ENCODE measurements at places on chromosomes 1 and 21.

- no peak for DNase-seq
Measured at GRCh38 chr1:147771226-147772125, 11.1 kb upstream of the GJA5 start.

GRCh38 chr1:19918057-19918456 is 5.4 kb downstream of the PLA2G2E start:
- DNase-seq, result peak; percentile 60

DNA sequence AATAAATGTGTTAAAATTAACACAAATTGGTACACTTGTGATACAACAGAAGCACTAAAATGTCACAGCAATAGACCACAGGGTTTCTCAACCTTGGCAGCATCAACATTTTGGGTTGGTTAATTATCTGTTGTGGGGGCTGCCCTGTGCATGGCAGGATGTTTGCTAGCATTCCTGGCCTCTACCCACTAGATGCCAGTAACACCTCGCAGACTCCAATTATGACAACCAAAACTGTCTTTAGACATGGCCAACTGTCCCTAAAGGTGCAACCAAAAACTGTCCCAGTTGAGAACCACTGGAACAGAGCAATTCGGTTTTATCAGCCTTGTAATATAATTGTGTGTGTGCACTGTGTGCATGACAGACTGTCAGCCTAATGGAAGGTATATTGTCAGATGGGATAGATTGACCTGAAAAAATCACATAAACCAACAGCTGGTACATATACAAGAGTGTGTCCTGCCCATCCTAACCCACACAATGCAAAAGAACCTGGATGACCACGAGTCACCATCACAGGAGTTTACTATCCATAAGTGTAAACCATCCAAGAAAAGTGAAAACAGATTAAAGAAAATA is 13.5 kb upstream of the ERG start:
- DNase-seq, result no peak

DNA sequence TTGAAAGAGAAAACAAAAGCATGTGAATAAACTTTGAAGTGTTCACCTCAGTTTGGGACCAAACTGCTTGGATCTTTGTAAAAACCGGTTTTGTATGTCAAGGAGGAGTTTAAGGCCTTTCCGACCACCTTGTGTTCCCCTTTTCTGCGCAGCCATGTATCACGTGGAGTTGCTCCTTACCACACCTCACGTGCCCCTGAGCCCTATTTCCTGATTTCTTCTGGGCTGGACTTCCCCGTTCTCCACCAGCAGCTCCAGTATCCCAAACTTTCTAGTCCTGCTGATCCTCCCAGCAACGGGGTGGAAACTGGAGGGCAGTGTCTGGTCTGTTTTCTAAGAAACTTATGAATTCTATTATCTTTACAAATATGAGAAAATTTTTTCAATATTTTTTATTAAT is 1.6 kb upstream of the SH3D21 start:
- DNase-seq, result no peak

- no peak for DNase-seq
Measured at GRCh38 chr1:35115459-35116383, 36.5 kb downstream of the ZMYM1 start.

- no peak for DNase-seq
Measured at GRCh38 chr1:162564762-162565218, 3.3 kb downstream of the UAP1 start.

DNA sequence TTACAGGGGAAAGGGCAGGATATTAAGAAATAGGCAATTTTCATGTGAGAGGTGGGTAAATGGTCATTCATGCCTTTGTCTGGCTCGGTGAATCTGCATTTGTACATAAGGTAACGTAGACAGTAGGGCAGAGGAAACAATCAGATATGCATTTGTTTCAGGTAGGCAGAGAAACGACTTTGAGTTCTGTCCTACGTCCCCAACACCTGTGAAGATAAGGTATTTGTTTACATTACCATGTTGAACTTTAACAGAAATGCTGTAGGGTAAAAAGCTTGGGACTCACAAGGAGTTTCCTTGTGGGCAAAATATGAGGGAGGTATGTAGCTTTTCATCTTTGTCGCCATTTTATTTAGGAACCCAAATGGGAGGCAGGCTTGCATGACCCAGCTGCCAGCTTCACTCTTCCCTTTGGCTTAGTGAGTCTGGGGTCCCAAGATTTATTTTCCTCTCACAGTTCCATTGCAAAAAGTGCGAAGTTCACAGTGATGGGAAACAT is 31.4 kb downstream of the B3GALT5 start:
- DNase-seq, result no peak

- no peak for DNase-seq
Measured at GRCh38 chr1:107563441-107563840, 401.5 kb downstream of the VAV3 start.

GRCh38 chr1:28163496-28164161 is 12.9 kb downstream of the PTAFR start:
- no peak for DNase-seq

DNA sequence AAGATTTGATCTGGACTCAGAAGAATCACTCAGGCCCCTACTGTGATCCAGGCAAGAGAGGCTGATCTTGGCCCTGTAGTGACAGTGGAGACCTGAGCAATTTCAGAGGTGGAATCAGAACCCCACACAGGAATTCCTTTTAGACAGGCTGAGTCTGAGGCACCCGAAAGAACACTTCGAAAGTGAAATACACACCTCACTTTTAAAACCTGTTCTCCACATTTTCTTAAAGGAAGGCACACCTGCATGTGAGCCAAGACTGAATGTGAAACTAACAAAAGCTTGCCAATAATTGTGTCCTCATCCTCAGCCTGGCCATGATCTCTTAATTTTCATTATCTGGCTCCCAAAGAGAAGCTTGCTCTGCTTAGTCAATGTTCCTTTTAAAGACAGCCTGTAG is 32.2 kb downstream of the SIPA1L2 start:
- no peak for DNase-seq

- no peak for DNase-seq
Measured at GRCh38 chr1:19418503-19418971, 66.8 kb downstream of the CAPZB start.

DNA sequence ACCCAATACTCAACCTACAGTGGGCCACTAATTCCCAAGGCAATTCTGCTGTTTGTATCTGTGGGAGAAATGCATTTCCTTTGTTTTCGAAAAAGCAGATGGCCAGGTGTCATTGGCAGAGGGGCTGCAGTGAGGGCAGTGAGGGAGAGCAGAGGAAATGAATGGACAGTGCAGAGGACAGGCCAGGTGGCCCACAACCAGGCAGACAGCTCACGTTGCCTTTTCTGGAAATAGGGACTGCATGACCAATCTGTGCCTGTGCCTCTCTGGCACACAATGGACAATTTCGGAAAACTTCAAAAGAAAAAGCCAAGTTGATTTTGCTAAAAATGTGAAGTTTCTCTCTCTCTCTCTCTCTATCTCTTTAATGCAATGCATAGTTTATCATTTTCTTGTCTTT is 52.6 kb upstream of the ETS2 start:
- DNase-seq, result no peak

GRCh38 chr1:15049067-15049466 is 104.5 kb upstream of the TMEM51 start:
- no peak for DNase-seq
